ENCODE measurements at places on chromosomes 4 and X.

DNA sequence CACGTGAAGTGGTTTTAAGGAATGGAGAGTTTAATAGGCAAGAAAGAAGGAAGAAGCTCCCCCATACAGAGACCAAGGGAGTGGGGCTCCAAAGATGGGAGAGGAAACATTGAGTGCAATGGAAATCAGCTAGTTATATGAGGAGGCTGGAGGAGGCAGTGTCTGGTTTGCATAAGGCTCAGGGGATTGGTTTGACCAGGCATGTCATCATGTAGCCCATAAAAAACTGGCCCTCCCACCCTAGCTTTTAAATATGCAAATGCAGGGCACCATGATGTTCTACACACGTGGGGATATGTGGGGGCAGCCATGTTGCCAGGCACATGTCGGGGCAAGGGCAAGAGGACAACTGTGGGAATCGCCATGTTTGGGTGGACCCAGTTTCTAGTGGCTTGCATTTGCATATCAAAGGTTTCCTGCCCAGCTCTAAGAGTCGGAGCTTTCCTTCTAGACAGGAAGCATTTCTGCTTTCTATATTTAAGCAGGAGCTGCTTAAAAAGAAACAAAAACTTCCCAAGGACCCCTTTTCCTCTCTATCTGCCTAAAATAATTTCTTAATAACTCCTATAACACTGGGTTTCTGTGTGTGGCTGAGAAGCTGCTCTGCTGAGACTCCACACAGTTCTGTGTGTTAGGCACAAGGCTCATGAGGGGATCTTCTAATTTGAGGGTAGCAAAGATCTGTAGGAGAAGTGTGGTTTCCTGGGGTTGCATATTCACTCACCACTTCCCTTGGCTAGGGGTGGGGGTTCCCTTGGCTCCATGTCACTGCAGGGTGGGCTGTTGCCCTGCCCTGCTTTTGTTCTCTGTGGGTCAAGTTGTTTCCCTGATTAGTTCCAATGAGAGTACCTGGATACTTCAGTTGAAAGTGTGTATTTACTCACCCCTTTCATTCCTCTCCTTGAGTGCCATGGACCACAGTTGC lies 113.5 kb downstream of the VSIG4 start:
- DNase-seq: no peak

GRCh38 chr4:59837751-59838150 lies 1362.4 kb upstream of the ADGRL3 start:
- no peak for DNase-seq

DNA sequence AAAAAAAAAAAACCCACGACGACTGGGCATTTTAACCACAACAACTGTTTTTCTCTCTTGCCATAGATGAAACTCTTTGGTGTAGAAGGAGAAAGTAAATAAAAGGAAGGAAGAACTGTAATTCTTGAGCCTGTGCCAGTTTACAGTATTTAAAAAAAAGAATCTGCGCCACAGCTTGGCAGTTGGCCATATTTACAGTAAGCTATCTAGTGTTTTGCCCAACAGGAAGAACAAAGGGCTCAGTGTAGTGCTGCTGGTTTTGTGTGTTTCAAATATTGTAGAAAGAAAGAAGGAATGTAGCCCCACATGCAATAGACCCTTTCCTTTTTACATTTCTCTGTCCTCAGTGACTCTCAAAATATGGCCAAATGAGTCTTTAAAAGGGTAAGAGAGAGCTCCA lies 66.1 kb downstream of the NR3C2 start:
- DNase-seq: no peak

DNA sequence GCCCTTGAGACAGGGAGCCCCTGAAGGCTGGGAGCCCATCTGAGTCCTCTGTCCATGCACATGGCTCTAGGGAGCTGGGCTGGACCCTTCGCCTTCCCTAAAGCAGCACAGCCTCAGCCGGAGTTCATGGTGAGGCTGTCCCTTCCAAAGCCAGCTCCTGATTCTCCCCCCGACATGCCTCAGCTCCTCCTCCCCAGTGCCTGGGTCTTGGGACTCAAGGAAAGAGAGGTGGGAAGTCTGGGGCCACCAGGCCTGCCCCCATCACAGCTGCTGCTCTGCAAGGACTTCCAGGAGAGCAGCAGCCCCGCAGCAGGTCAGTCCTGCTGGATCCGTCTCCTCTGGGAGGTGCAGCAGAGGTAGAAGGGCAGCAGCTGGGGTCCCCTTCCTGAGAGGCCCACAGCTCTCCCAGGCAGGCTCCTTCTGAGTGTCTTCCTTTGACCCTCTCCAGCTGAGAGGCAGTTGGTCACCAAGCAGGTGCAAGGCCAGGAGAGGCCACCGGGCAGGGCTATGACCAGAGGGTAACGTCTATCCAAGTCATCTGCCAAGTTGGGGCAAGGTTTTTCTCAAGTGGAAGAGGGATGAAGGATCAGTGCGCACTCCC lies 90.5 kb downstream of the ADRA2C start:
- DNase-seq: no peak

GRCh38 chr4:132493476-132493875 lies 655.6 kb upstream of the PCDH10 start:
- DNase-seq: no peak
